ENCODE measurements at places on chromosomes 13 and 19.

DNA sequence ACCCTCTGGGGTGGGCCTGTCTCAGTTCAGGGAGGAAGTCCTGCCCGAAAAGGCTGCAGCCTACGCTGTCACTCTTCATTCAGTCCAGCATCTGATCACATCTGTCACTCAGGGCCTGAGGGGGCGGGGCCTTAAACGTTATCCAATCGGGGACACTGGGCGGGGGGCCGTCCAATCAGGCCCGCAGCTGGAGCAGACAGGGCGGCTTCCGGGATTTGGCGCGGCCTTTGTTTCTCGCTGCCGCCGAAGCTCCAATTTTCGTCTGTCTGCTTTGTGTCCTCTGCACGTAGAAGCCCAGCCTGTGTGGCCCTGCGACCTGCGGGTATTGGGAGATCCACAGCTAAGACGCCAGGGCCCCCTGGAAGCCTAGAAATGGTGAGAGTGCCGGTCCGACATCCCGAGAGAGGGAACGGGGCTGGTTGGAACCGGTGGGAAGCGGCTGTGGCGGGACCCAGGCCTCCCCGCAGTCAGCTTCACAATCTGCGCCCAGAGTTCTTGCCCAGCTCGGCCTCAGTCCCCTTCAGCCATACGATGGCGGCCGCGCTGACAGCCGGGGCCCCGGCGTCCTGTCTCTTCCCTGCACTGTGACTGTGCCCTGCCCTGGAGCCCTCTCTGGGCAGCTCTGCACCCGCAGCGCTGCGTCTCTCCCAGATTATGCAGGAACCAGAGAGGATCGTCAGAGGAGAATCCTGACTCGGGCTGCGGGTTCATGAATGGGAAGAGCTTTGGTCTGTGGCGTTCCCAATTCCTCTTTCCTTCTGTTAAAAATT, at the start of gene ZNF730:
Gene ZNF730, plus strand, starts transcription at position 224 of the 770 bp plus-strand sequence. Its CDS starts 149 bp downstream, at position 373.
- no peak for DNase-seq

- DNase-seq: no peak
Observed at GRCh38 chr13:95784161-95784899, 107.4 kb downstream of the DNAJC3 start.

GRCh38 chr13:88919970-88920628, 1248.9 kb downstream of the SLITRK5 start:
- no peak for DNase-seq

DNA sequence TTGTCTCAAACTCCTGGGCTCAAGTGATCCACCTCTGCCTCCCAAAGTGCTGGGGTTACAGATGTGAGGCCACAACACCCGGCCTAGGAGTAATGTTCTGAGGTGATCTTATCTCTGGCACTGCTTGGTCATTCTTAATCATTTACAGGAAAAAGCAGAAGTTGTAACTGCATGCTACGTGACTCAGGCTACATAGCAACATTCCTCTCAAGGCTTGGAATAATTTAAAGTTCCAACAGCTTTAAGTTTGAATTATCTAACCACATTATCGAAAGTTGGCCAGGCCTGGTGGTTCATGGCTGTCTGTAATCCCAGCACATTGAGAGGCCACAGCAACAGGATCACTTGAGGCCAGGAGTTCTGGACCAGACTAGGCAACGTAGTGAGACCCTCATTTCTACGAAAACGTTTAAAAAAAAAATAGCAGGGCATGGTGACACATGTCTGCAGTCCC, 3.9 kb upstream of the B9D2 start:
- no peak for DNase-seq

GRCh38 chr13:113442354-113442984, 10.8 kb downstream of the ADPRHL1 start:
- DNase-seq: no peak

- no peak for DNase-seq
Observed at GRCh38 chr13:21371011-21371410, 88.1 kb downstream of the ZDHHC20 start.

- no peak for DNase-seq
Observed at GRCh38 chr13:31037874-31038500, 105.5 kb downstream of the TEX26 start.

- no peak for DNase-seq
Observed at GRCh38 chr13:74891610-74892009, 590.4 kb downstream of the TBC1D4 start.

- DNase-seq: no peak
Observed at GRCh38 chr13:43377973-43378372, 354.6 kb downstream of the DNAJC15 start.

DNA sequence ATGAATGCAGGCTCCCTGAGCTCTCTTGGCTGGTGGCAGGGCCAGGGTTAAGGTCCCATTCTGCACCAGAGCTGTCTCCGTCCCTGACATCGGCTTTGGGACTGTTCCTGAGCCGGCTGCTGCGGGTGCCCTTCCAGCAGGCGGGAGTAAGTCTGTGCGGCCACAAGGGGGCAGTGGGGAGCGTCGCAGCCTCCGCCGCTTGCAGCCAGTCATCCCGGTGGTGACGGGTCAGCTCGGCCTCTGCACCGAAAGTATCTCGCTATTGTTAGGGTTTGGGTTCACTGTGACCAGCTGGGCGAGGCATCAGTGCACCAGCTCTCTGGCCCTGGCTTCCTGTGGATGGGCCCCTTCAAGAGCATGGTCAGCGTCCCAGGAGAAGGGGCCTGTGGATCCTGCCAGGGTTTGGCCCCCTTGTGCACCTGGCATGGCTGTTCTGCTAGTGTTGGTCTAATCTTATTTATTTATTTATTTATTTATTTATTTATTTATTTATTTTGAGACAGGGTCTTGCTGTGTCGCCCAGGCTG, 15.1 kb downstream of the NDUFB7 start:
- DNase-seq: peak; percentile 68

DNA sequence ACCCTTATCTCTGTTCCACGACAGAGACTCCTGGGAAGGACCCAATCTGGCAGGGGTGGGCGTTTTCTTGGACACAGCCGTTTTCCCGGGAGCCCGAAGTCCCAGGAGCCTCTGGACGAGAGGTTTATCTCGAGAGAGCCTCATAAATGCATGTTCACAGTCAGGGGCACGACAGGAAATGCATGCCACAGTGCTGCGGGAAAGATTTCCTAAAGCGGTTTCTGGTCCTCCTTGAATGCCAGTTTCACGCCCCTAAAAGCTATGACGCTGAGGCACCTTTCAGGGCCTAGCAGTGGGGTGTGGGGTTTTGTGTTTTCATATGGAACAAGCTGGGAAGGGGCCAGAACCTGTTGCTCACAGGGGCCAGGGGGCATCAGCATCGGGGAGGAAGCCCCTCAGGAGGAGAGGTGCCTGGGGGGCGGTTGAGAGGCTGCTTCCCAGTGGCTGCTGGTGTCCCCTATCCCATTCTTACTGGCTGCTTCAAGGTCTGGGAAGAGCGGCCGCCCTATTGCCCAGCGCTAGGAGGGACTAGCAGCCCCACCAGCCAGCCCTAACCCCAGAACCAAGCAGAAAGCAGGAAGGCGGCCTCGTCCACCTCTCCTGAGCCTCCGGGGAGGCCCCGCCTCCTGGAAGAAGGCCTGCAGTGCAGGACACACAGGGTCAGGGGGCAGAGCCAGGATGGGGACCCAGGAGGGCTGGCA, 157.0 kb downstream of the KDM4B start:
- DNase-seq: no peak

GRCh38 chr19:39351537-39352064, 9.4 kb downstream of the SAMD4B start:
- DNase-seq: no peak

DNA sequence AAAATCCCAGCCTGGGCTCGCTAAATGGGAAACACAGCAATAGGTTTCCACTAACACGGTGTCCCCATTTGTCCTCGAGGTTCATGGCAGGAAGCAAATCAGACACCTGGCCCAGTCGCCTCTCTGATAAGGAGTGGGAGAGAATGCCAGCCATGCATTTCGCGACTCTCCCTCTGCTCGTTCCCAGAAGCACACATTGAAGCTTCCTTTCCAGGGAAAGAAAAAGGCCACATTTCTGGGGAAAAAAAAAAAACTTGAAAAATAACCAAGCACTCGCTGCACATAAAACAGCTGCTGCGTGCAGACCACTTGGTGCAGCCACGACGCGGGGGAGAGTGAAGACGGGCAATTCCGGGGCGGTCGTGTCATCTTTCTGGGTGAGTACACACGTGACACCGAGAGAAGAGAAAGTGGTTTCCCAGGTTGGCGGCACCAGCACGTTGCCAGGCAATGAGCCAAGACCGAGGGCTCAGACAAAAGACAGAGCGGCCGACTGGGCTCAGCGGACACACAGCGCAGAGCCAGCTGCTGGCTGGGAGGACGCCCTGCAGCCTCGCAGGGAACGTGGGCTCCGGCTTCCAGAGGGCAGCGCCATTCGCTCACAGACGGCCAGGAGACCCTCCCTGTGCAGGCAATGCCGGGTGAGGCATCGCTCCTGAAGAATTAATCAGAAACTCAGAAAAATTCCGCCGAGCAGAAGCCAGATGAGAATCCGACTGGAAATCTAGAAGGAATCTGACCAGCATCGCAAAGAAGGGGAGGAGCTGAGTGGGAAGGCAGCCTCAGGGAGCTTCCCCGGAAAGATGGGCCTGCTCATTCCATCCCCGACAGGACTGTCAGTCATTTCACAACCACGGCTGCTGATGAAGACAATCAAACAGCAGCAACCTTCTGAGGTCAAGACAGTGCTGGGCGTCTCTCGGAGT, 83.2 kb upstream of the IRS2 start:
- DNase-seq: peak; percentile 86

GRCh38 chr13:99432609-99433542, 68.4 kb upstream of the TM9SF2 start:
- DNase-seq: peak; percentile 50

DNA sequence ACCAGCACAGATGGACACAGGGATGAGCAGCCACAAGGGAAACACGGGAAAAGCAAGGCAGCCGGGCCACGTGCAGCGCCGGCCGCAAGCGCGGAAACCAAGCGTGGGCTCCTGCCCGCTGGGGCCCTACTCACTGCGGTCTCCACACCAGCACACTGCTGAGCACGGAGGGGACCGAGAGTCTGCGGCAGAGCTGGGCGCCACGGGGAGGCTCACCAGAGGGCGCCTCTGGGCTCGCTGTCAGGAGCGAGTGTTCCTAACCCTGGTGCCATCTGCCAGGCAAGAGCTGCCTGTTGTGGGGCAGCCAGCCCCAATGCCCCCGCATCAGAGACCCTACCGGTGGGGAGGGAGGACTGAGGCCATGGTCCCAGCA, 26.5 kb downstream of the MPND start:
- peak; percentile 57 for DNase-seq

All from SW480 (cell line).